ENCODE measurements at places on chromosomes 3 and 15. TPM values are rescaled to one million over a fixed set of nuclear protein-coding genes. Genes with fewer than 3 reads are reported as not detected.

GRCh38 chr15:94747510-94747909, 516.1 kb downstream of the MCTP2 start:
- no peaks in the 10 kb centered on the region for H3K36me3 ChIP-seq
- no peak overlapping the region for H3K27ac ChIP-seq
- H3K27me3 ChIP-seq = no peaks in the 10 kb centered on the region
- no peak for DNase-seq

GRCh38 chr15:35657679-35658311, 111.8 kb upstream of the DPH6 start:
- H3K27ac ChIP-seq = no peak overlapping the region
- no peaks in the 10 kb centered on the region for H3K36me3 ChIP-seq
- H3K4me1 ChIP-seq = no peaks in the 10 kb centered on the region
- no peak for DNase-seq
- H3K27me3 ChIP-seq = no peaks in the 10 kb centered on the region

GRCh38 chr3:123104550-123104949, 37.7 kb downstream of the PDIA5 start:
- H3K36me3 ChIP-seq = peaks cover 62% of the 10 kb centered on the region
- DNase-seq = no peak
- H3K4me3 ChIP-seq = no peak overlapping the region
- no peaks in the 10 kb centered on the region for H3K27me3 ChIP-seq
- H3K4me1 ChIP-seq = peaks cover 5% of the 10 kb centered on the region

GRCh38 chr3:21954709-21955108, 203.7 kb upstream of the ZNF385D start:
- no peak overlapping the region for H3K4me3 ChIP-seq
- H3K27me3 ChIP-seq = no peaks in the 10 kb centered on the region
- H3K4me1 ChIP-seq = no peaks in the 10 kb centered on the region
- no peaks in the 10 kb centered on the region for H3K36me3 ChIP-seq
- no peak overlapping the region for H3K27ac ChIP-seq
- no peak for DNase-seq

The GALNT15 gene
- total RNA-seq = 10.3 TPM

The IGF2BP2 gene
- 17.4 TPM for total RNA-seq

The ACP3 gene
- 11.5 TPM for total RNA-seq
